ENCODE measurements at places on chromosomes 16 and 17. TPM values are rescaled to one million over a fixed set of nuclear protein-coding genes. Genes with fewer than 3 reads are reported as not detected.

RBFOX1 gene
- 2.0 TPM for total RNA-seq

PMP22 gene
- total RNA-seq, result 1.5 TPM

DNA sequence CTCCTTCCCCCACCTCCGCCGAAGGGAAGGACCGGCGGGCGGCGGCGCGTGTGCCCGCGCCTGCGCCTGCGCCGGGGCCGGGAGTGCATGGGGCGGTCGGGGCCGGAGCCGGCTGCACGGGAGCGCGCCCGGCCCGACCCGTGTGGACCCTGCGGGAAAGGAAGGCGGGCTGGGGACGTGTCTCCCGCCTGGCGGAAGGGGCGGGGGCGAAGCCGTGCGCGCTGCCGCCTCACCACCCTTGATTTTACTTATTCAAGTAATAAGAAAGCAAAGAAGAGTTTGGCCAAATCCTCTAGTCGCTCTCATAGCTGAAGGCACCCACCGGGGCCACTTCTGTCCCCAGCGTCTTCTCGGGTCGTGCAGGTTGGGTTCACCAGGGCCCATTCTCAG, 596 bp upstream of the PFN1 start:
- DNase-seq, result peak; percentile 90
- H3K27me3 ChIP-seq, result no peaks in the 10 kb centered on the region
- peak overlapping the region; percentile 100 for H3K4me3 ChIP-seq
- H3K36me3 ChIP-seq, result peaks cover 20% of the 10 kb centered on the region

DNA sequence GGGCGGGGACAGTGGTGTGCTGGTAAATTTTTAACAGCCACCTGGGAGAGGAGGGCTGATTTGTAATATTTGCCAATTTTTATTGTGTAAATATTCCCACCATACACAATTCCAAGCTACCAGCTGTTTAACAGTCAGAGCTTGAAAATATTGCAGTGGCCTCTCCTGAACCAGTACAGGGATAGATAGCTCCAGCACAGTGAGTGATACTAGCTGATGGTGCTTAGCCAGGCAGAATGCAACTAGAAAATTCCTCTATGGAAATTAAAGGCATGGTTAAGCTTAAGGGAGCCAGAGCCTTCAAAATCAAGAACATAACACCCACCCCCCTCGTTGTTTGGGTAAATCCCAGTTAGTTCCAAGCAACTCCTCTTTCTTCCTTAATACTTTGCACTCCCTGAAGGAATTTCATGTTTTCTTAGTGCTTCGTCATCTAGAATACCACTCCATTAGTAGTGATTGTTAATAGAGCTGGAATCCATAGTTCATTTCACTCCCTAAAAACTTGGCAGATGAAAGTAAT, 96.6 kb downstream of the CYB561 start:
- no peak overlapping the region for H3K4me3 ChIP-seq
- no peaks in the 10 kb centered on the region for H3K36me3 ChIP-seq
- no peaks in the 10 kb centered on the region for H3K4me1 ChIP-seq
- H3K27ac ChIP-seq, result no peak overlapping the region

RAP1GAP2 gene
- total RNA-seq, result 32.2 TPM

DNA sequence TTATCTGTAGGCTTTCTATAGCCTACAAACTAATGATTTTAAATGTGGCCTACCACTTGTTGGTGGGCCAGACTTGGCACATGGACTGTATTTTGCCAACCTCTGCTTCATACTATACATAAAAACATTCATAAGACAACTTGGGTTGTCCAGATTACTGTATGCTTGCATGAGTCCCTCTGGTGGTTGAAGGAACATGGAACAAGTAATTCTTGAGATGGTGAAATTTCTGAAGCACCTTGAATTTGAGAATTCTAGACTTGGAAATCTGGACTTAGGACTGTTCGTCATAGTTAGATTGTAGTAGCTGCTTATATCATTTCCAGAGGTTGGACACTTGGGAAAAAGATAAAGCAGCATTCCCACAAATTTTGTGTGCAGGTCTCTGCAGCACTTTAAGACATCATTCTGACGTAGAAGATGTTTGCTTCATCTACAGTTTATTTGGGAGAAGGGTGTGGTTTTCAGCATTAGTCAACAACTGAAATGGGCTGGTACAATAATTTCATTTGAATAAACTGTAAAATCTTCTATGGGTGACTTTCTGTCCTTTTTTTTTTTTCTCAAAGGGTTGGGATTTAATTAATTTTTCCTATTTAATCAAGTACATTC, 31.2 kb downstream of the NFATC3 start:
- no peak overlapping the region for H3K4me3 ChIP-seq
- no peak for DNase-seq
- H3K4me1 ChIP-seq, result no peaks in the 10 kb centered on the region
- H3K27ac ChIP-seq, result no peak overlapping the region
- H3K27me3 ChIP-seq, result no peaks in the 10 kb centered on the region
- peaks cover 2% of the 10 kb centered on the region for H3K36me3 ChIP-seq

GRCh38 chr17:15453246-15453645, 14.2 kb downstream of the CDRT4 start:
- no peaks in the 10 kb centered on the region for H3K4me1 ChIP-seq
- no peaks in the 10 kb centered on the region for H3K27me3 ChIP-seq
- no peak overlapping the region for H3K27ac ChIP-seq
- peaks cover 18% of the 10 kb centered on the region for H3K36me3 ChIP-seq
- H3K4me3 ChIP-seq, result no peak overlapping the region

KCNH6 gene
- total RNA-seq, result 2.3 TPM

- H3K4me3 ChIP-seq, result no peak overlapping the region
- H3K27me3 ChIP-seq, result no peaks in the 10 kb centered on the region
- H3K27ac ChIP-seq, result no peak overlapping the region
- no peaks in the 10 kb centered on the region for H3K4me1 ChIP-seq
- no peaks in the 10 kb centered on the region for H3K36me3 ChIP-seq
- no peak for DNase-seq
Measured at GRCh38 chr16:15556130-15556529, 86.8 kb downstream of the MARF1 start.

DNA sequence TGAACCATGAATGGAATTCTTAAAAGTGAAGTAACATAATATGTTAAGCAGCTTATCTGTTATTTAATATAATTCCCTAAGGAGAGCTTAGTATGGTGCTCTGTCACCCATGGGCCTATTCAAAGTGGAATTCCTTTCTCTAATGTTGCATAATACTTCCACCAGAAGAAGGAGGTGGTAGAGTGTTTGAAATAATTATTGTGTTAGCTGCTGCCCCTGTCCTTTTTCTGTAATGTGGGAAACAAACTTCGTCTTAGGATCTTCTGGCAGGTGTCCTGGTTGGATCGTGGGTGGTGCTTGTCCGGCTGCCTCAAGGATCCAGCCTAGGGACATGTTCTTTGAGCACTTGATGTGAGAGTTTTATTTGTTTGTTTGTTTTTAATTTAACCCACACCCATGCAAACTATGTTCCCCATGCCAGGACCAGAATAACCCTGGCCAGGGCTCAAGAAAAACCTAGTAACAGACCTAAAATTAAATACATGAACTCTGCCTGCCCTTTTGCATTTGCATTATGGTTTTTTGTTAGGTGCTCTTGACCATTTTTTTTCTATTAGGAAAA, 46.1 kb downstream of the ZNRF1 start:
- H3K27ac ChIP-seq, result no peak overlapping the region
- H3K27me3 ChIP-seq, result no peaks in the 10 kb centered on the region
- H3K4me3 ChIP-seq, result no peak overlapping the region
- DNase-seq, result no peak
- H3K4me1 ChIP-seq, result no peaks in the 10 kb centered on the region

DNA sequence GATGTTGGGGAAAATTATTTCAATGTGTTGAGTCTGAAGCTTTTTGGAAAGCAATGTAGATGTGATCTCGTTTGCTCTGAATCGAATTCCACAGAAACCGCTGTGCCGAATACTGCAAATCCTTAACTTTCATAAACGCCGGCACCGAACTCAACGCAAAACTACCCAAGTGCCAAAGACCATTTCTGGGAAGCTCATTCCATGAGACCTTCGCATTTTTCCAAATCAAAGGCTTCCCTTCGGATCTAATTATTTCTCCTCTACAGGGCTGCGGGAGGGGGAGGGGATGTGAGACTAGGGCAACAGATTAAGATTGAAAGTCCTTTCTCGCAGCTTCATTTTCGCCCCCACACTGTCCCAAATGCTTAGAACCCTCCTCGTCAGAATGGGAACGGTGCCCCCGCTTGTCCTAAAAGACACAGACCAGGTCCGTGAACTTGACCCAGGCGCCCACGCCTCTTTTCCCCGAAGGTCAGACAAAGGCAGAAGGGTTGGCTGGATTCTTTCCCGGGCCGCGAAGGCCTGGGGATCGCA, 4.0 kb downstream of the PRAC1 start:
- H3K4me3 ChIP-seq, result peak overlapping the region; percentile 75
- DNase-seq, result no peak
- no peaks in the 10 kb centered on the region for H3K36me3 ChIP-seq
- no peak overlapping the region for H3K27ac ChIP-seq

DNA sequence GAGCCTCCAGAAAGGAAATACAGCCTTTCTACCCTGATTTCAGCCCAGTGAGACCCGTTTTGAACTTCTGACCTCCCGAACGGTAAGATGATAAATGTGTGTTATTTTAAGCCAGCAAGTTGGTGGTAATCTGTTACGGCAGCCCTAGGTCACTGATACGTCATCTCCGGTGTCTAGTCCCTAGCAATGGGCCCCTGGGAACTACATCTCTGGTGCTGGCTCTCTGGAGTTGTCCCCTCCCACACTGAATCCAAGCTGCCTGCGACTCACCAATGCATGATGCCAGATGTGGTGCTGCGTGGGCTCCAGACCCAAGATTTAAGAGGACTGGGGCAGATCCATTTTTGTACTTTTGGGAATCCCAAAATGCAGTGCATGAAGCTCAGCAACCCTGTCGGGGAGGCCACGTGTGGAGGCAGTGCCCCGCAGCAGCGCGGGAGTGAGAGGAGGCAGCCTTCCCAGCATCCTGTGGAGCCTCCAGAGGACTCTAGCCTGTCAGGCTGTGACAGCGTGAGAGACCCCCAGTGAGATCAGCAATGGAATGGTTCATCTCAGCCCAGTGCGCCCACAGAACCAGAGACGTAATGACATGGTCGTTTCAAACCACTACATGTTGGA, 43.6 kb upstream of the USP7 start:
- no peaks in the 10 kb centered on the region for H3K36me3 ChIP-seq
- no peaks in the 10 kb centered on the region for H3K27me3 ChIP-seq
- DNase-seq, result no peak
- H3K27ac ChIP-seq, result no peak overlapping the region
- no peaks in the 10 kb centered on the region for H3K4me1 ChIP-seq
- H3K4me3 ChIP-seq, result no peak overlapping the region

GRCh38 chr17:63647936-63648335, 25.7 kb downstream of the MAP3K3 start:
- DNase-seq, result peak; percentile 46
- H3K27ac ChIP-seq, result no peak overlapping the region
- peaks cover 26% of the 10 kb centered on the region for H3K36me3 ChIP-seq
- H3K27me3 ChIP-seq, result no peaks in the 10 kb centered on the region

- no peak within 1 kb of the TSS for H3K27ac ChIP-seq
- DNase-seq, result peak; percentile 94
Measured at GRCh38 chr16:18983565-18984434, at the start of gene TMC7. Gene TMC7, plus strand, starts transcription at chr16:18983934. Its CDS starts 130 bp downstream, at chr16:18984064.

DNA sequence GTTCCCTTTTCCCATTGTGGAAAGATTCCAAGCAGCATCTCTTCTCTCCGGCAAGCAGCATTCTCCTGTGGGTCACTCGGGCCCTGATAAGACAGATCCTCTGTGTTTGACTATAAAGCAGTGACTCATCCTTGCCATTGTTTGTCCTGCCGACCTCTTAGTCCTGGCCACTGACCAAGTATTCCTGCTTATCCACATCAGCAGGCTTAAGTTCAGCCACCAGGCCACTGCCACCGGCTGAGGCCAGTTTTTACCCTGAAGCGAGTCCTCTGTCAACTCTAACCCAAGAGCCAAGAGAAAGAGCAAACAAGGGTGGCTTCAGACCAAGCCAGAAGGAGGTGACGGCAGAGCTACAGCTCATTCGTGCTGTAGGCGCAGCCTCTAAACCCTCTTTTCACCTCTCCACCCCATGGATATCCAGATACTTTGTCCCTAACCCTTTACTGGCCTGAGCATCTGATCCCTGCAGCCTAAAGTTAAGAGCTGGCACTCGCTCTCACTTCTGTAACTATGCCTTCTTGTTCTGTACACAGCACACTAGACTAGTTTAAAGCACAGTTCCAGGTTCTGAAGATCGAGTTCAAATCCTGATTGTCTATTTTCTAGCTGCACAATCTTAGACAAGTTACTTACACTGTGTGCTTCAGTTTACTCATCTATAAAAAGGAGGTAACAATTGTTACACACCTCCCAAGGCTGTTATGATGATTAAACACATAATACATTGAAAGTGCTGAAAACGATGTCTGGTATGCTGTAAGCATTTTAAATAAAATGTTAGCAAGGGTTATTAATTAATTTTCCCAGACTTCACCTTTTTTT, 31.0 kb downstream of the SOX9 start:
- peak; percentile 78 for DNase-seq
- no peaks in the 10 kb centered on the region for H3K36me3 ChIP-seq
- peaks cover 13% of the 10 kb centered on the region for H3K4me1 ChIP-seq
- H3K4me3 ChIP-seq, result peak overlapping the region; percentile 49
- no peaks in the 10 kb centered on the region for H3K27me3 ChIP-seq

DNA sequence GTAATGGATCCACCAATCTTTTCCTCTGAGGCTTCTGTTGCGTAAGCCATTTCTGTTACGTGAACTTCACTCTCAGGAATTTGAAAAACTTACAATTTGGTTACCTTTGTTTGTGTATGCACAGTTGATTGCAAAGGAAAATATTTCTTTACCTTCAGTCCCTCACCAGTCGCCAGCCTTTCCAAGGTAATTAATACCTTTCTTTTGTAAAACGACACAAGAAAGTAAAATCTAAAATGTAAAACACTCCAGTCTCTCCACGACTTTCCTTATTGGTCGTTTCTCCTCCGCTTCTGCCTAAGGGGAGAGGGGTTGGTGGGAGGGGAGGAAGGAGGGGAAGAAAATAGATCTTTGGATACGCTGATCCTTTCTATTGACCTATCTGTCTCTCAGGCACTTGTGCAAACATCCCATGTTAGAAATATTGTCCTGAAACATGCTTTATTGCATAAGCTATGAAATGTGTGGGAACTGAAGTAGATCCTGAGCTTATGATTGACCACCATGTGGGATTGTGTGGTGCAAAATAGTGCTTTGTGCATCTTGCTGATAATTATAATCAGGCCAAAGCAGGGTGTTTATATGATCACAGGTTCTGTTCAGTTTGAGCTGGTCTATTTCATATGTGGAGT, 32.4 kb upstream of the EFCAB13 start:
- H3K4me3 ChIP-seq, result no peak overlapping the region
- H3K36me3 ChIP-seq, result no peaks in the 10 kb centered on the region
- no peaks in the 10 kb centered on the region for H3K27me3 ChIP-seq
- H3K4me1 ChIP-seq, result no peaks in the 10 kb centered on the region
- no peak for DNase-seq

TMEM204 gene
- not detected for total RNA-seq

PPM1E gene
- total RNA-seq, result 7.1 TPM

FGF11 gene
- 14.1 TPM for total RNA-seq

- DNase-seq, result no peak
- H3K27me3 ChIP-seq, result no peaks in the 10 kb centered on the region
- no peaks in the 10 kb centered on the region for H3K4me1 ChIP-seq
- H3K36me3 ChIP-seq, result no peaks in the 10 kb centered on the region
- H3K27ac ChIP-seq, result no peak overlapping the region
- no peak overlapping the region for H3K4me3 ChIP-seq
Measured at GRCh38 chr16:27790546-27791403, 240.8 kb downstream of the KATNIP start.

- H3K4me3 ChIP-seq, result no peak overlapping the region
- H3K27me3 ChIP-seq, result no peaks in the 10 kb centered on the region
- H3K4me1 ChIP-seq, result no peaks in the 10 kb centered on the region
- H3K36me3 ChIP-seq, result peaks cover 14% of the 10 kb centered on the region
- DNase-seq, result no peak
- no peak overlapping the region for H3K27ac ChIP-seq
Measured at GRCh38 chr16:61909074-61909473, 127.2 kb downstream of the CDH8 start.

DNASE1L2 gene
- total RNA-seq, result 2.5 TPM
